GM20000 (cell line): ENCODE measurements at places on chromosomes 16 and 17.

DNA sequence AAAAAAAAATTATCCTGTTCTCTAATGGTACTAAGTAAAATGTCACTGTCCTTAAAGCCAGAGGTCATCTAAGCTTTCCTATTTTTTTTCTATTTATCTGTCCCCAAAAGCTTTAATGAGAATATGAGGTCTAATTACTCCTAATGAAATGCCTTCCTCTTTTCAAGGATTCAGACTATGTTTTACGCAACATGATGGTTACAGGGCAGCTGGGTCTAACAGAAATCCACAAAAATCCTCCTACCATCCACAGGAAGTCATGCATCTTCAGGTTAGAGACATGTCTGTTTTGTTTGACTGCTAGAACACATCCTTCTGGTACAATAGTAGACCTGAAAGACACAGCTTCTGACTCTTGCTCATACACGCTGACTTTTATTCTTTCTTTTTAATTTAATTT is 29.7 kb upstream of the NSRP1 start:
- DNase-seq = no peak

DNA sequence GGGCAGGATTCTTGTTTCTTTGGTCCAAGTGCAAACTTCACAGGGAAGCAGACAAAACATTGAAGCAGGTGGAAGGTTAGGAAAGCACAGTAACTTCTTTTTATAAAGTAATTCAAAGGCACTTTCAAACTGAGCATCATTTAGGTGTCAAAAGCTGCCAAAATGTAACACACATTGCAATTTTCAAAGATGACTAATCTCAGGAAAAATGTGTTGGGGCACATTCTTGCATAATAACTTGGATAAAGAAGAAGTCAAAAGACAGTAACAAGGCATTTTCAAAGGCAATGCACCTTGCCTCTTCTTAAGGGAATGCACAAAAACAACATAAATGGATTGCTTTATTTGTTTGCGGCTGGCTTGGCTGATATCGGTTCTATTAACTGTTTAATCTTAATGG is 3.6 kb downstream of the KCNJ2 start:
- no peak for DNase-seq

DNA sequence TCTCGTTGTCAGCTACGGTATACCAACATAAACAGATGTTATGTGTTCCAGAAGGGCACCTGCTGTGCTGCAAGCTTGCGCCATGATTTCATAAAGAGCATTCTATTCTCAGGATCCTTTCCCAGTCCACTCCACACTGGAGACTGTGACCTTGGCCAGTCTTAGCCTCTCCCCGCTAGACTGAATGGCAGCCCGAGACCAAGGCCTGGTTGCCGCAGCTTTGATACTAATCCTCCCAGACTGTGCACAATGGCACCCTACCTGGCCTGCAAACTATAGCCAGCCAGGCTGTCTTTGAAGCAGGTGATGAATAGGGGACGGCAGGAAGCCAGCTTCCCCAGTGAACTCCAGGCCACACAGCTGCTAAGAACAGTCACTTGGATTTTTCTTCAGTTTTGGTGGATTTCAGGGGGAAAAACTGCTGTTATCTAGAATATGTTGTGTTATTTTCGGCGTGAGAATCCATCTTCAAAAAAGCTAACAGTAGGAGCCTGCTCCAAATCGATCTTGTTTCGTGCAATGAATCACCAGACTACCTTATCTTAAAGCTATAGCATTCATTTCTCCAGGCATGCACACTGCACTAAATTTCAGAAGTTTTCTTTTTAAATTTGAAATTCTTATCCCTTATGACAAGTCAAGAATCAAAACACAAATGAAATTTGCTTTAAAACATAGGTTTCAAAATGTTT is 289.0 kb downstream of the CEP112 start:
- no peak for DNase-seq

GRCh38 chr17:39461926-39462569 is 762 bp downstream of the CDK12 start:
- no peak for DNase-seq

DNA sequence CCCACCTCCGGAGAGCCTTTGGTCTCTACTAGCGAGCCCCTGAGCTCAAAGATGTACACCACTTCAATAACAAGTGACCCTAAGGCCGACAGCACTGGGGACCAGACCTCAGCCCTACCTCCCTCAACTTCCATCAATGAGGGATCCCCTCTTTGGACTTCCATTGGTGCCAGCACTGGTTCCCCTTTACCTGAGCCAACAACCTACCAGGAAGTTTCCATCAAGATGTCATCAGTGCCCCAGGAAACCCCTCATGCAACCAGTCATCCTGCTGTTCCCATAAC is 702 bp downstream of the SPN start:
- DNase-seq = no peak

DNA sequence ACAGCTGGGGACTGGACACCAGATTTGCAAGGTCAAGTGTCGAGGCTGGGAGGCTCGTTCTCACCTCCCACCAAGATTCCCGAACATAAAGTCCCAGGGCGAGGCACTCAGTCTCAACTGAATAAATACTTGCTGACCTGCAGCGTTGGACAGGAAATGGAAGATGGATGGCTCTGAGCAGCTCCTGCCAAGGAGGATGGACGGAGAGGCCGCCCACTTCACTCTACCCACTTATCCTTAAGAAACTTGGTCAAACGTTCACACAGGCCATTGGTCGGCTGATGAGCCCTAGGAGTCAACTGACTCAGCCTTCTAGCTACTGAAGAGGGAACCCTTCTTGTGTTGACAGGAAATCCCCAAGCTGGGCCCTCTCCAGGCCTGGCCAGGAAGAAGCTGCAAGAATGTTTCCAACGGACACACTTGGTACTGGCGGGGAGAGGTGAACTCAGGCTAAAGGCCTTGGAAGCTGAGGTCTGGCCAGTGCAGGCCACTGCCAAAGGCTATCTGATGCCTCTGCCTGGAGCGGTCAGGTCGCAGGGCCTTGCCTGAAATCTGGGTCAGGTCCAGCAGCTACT is 50.0 kb downstream of the VAC14 start:
- no peak for DNase-seq

GRCh38 chr16:30567991-30568638 is 3.4 kb downstream of the ZNF688 start:
- DNase-seq = peak; percentile 73

DNA sequence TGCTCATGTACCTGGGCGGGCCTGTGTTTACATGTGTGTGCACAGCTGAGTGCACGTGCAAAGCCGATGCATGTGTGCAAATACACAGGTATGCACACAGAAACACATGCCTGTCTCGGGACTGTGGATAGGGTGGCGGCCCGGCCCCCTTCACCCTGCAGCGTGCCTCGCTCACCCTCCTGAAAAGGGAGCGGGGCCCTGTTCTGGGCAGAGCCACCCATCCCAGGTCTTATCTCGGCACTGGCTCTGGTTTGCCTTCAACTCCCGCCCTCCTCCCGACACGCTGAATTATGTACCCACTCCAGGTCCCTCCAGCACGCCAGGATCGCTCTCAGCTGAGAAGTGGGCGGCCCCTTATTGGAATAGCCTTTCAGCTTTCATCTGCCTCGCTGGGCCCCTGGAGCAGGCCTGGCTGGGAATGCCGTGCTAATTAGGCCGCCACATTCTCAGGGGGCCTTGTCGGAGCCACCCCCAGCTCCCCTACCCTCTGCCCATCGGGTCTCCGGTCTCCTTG is 77.8 kb downstream of the RTN4RL1 start:
- DNase-seq = no peak

DNA sequence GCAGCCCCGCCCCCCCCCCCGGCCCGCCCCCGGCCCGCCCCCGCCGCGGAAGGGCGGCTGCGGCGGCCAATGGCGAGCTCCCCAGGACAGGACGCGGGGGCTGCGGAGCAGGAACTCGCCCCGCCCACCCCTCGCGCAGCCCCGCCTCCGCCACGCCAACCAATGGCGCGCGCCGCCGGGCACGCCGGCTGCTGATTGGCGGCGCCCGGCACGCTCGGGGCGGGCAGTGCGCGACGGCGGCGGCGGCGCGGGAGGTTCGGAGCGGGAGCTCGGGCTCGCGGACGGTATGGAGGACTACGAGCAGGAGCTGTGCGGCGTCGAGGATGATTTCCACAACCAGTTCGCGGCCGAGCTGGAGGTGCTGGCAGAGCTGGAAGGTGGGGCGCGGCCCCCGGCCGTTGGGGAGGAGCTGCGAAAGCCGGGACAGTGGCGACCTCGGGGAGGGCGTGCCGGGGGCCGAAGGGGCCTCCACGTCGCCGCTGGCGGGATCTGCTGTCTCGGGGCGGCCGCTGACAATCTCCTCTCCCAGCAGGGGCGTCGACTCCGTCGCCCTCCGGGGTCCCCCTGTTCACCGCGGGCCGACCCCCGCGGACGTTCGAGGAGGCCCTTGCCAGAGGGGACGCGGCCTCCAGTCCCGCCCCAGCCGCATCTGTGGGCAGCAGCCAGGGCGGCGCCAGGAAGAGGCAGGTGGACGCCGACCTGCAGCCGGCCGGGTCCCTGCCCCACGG is at the start of gene CHTF18:
Gene CHTF18, plus strand, starts transcription at position 222 of the 728 bp plus-strand sequence. Its CDS starts 65 bp downstream, at position 287.
- peak; percentile 100 for DNase-seq

GRCh38 chr17:70072546-70073309 is 2.3 kb upstream of the KCNJ16 start:
- DNase-seq = no peak

DNA sequence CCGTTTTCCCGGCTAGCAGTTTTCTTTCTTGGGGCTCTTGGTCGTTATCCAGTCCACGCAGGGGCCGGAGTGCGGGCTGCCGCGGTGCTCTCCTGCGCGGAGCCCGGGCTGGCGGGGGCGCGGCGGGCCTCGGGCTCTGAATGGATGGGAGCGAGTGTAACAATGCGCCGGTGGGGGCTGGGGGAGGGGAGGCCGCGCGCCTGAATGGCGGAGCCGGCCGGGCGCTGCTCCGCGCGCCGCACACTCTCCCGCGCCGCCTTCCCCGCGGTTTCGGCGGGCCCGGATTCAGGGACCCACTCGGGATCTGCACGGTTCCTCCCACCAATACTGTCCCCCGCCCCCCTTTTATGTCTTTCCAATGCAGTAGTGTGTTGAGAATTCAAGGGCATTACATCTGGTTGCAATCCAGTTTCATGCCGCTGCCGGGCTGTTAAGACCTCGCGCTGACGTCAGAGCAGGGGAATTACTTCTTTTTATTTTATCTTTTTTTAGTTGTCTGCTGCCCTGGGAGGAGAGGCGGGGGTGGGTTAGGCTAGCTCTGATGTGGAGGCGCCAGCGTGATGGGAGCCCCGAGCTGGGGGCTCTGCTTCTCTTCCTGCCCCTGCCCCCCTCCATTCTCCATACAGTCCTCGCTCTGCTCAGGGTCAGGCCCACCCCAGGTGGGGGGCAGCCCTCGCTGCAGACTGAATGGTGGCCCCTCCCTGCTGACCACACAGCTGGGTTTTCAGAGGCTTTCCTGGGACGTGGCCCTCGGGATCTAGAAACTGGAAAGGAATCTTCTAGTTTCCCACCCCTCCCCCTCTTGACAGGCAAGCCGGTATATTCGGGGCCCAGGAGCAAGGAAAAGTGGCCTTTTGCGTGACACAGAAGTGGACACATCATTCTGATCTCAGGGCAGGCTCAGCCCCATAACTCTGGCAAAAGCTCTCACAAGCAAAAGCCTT is 1.8 kb downstream of the RAI1 start:
- peak; percentile 77 for DNase-seq

DNA sequence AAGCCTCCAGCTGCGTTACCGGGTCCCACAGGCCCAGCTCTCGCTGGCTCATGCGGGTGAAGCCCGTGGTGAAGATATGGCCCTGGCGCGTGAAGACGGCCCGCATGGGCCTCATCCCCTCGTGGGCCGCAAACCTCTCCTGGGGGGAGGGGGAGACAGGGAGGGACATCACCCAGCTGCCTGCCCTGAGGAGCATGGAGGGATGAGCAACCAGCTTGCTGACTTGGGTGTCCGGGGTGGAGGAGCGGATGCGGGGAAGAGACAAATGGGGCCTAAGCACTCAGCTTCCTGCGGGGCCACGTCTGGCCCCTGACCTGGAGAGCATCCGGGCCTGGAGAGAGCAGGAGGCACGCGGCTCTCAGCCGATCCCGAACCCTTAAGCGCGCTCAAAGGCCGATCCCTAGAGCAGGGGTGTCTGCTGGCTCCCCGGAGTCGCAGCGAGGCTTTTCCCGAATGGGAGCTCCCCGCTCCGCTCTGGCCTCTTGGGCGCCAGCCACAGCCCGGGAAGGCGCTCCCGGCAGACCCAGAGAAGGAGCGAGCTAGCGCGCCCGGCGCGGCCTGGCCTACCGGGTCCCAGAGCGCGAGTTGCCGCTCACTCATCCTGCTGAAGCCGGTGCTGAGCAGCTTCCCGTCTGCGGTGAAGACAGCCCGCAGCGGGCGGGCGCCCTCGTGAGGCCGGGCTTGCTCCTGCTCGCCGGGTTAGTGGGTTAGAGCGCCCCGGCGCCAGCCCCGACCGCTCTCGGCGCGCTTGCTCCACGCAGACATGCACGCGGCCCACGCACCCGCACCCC is 5.0 kb downstream of the CORO6 start:
- DNase-seq = peak; percentile 89

DNA sequence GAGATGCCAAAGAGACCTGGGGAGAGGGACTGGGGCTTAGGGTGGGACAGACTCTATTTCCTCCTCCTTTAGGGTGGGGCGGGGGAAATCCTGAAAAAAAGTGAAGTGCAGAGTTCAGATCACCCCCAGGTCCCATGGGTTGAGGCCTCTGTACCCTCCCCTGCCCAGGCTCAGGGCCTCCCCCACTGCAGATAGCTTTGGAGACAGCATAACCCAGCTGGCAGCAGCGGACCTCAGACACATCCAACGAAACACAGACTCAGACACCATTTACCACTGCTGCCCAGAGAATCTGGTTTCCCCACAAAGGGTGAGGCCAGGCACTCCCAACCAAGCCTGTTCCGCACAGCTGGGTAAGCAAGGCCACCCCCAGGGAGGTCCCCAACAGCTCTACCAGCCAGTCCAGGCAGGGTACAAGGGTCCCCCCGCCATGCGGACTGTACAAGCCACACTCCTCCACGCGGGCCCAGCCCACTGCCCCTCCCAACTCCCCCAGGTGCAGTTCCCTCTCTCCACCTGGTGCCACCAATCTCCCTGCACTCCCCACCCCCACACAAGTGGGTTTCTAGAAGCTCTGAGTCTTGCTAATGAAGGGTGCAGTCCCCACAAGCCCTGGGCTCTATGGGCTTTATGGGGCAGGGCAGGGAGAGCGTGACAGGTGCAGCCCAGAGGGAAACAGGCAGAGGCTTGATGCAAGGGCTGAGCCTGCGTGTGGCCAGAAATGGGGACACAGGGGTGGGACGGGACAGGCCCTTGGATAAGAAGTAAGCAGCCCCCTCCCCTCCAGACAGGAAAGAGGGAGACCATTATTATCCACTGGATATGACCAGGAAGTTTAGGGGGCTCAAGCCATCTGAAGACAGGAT is 8.9 kb downstream of the RHBDF2 start:
- peak; percentile 65 for DNase-seq

DNA sequence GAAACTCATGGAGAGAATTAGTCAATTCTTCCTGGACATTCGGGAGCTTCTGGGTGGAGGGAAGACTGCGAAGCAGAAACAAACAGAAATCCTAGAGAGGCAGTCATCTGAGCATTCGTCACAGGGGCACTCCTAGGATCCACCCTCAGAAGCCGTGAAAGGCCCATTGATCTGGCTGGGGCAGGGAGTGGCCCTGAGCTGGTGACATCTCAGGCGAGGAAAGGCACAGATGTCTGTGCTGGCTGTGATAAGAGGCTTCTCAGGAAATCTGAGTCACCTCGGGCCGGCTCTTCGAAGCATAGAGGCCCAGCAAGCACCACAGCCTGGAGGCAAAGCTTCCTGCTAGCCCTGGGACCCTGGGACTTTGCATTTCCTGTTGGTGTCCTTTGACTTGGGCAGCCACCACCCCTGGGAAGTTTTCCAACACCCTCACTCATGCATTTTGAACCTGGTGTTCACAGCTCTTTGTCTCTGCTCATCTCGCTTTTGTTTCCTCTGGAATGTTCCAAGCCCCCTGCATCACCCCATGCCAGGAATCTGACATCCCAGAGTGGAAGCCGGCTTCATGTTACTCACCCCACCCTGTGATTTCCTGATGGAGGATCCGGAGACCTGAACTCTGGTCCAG is 23.3 kb upstream of the CDRT4 start:
- no peak for DNase-seq

GRCh38 chr17:42405963-42406495 is 17.0 kb downstream of the CAVIN1 start:
- DNase-seq = peak; percentile 87
